ENCODE measurements at places on chromosomes 3 and 15.

- no peak for DNase-seq
Observed at GRCh38 chr15:46580487-46580886, 945.7 kb downstream of the SQOR start.

- DNase-seq: no peak
Observed at GRCh38 chr15:85611361-85611760, 183.4 kb downstream of the KLHL25 start.

DNA sequence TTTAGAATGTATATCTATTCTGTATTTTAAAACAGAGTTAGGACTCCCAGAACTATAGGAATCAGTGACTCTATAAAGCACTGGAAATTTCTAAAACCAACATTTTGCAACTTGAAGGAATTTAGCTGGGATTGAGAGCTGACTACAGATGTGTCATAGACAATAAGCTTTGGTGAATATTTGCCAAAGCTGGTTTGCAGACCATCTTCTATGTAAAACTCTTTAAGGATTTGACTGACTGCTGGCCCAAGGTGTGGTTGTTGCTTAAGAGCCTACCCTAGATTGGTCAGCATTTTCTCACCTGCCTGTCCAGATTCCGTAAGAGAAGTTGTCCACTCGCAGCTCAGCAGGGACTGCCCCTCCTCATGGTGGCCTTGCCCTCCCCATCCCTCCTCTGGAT, 73.2 kb upstream of the GK5 start:
- no peak for DNase-seq

GRCh38 chr3:156483426-156483825, 71.5 kb downstream of the SSR3 start:
- DNase-seq: no peak

GRCh38 chr3:71370467-71370866, 213.1 kb downstream of the FOXP1 start:
- DNase-seq: no peak

GRCh38 chr15:89645680-89646079, 9.6 kb downstream of the KIF7 start:
- no peak for DNase-seq

- DNase-seq: no peak
Observed at GRCh38 chr3:190070622-190071347, 49.9 kb downstream of the P3H2 start.

DNA sequence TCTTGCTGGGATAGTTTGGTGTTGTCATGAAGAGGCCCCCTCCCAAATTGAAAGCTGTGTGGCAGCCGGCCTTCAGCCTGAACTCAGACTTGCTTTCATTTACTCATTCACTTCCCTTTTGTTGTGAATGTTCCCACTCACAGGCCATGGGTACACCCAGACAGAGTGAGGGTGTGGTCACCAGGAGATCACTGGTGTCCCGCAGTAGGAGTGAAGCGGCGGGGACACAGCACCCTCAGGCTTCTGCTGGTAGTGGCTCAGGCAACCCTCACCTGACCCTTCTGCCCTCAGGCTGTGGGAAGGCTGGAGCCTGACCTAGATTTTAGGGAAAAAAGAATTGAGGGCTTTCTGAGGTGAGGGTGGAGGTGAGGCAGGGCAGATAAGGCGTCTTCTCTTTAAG, 244.4 kb downstream of the SOX2 start:
- no peak for DNase-seq

DNA sequence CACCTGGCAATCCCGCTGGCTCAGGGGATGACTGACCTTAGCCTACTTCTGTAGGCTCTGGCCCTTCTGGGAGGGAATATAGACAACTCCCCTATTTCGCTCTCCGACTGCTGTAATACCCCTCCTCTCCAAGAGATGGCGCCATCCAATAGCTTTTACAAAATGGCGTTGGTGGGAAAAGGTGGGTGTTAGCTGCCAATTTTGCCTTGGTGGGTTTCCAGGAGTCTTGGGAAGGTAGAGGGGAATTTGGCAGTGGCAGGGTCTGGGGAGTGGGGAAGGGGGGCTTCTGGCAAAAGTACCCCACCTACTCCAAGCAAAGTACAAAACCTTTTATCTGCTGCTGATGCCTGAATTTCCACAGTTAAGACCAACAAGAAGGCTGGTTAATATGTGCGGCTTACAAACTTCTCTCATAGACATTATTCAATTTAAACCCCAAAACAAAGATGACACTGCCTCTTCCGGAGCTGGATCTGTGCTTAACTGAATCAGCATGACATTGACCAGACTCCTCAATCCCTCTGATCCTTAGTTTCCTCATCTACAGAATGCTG, 62.1 kb downstream of the RASGRF1 start:
- no peak for DNase-seq

Measured in stimulated activated CD8-positive, alpha-beta memory T cell treated with anti-CD3 and anti-CD28 coated beads, Interleukin-7, amount 100 ng/mL, for 1 hour (primary cell).